Pulmonary artery endothelial cell (primary cell): ENCODE measurements at places on chromosomes 7 and 10. TPM values are rescaled to one million over a fixed set of nuclear protein-coding genes. Genes with fewer than 3 reads are reported as not detected.

Gene DENND11
- 33.9 and 38.3 TPM in 2 replicates for total RNA-seq

Gene UNCX
- not detected in 2 replicates for total RNA-seq

Gene SOSTDC1
- total RNA-seq: not detected in 2 replicates

Gene IL6
- total RNA-seq: 8.2 and 16.3 TPM in 2 replicates

Gene CYP2C19
- total RNA-seq: 0.07 TPM in 1 of 2 replicates, not detected in the other

Gene ATG9B
- under 0.01 TPM in 1 of 2 replicates, not detected in the other for total RNA-seq

Gene AZGP1
- not detected in 2 replicates for total RNA-seq

Gene PDSS1
- 8.8 and 9.9 TPM in 2 replicates for total RNA-seq

Gene AKR1E2
- 3.4 and 21.5 TPM in 2 replicates for total RNA-seq

Gene BICC1
- 1.7 and 3.2 TPM in 2 replicates for total RNA-seq

Gene IDI2
- total RNA-seq: not detected in 2 replicates

Gene CALHM2
- 9.6 and 15.7 TPM in 2 replicates for total RNA-seq
